Hematopoietic multipotent progenitor cell treated with erythropoietin and hydrocortisone succinate and interleukin-3 and kit ligand, for 15 days (in vitro differentiated cells): ENCODE measurements at places on chromosomes 12 and 14.

- no peak for DNase-seq
Observed at GRCh38 chr14:66459603-66460002, 26.6 kb upstream of the CCDC196 start.

DNA sequence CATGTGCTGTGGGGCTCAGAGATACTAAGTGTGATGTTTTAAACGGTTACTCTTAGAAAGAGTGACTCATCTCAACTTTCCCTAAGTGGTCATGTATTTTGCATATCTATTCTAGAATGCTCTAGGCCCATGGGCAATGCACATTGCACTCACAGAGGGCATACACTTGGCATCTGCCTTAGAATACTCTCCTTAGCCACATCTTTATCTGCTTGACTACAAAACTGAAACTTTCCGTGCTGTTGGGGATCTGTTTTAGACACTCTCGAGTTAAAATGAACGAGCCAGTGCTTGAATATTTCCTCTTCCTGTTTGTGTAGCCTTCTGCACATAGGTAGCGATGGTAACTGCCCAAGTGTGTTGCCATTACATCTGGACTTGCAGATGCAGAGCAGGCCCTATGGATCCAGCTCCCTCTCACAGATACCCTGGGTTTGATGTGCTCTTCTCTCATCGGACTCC is 180.5 kb downstream of the CAND1 start:
- DNase-seq = no peak

DNA sequence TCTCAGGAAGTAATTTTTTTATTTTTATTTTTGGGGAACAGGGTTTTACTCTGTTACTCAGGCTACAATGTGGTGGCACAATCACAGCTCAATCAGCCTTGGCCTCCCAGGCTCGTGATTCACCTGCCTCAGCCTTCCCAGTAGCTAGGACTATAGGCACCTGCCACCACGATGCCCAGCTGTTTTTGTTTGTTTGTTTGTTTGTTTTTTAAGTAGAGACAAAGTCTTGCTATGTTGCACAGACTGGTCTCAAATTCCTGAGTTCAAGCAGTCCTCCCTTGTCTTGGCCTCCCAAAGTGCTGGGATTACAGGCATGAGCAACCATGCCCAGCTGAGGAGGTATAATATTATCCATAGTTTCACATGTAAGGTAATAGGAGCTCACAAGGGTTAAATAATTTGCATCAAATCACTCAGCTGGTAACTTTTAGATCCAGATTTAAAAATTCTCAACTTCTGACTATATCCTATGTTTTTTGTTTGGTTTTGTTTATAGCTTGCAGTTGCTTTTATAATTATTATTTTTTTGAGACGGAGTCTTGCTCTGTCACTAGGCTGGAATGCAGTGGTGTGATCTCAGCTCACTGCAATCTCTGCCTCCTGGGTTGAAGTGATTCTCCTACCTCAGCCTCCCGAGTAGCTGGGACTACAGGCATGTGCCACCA is 629.3 kb downstream of the DIO2 start:
- DNase-seq = no peak

DNA sequence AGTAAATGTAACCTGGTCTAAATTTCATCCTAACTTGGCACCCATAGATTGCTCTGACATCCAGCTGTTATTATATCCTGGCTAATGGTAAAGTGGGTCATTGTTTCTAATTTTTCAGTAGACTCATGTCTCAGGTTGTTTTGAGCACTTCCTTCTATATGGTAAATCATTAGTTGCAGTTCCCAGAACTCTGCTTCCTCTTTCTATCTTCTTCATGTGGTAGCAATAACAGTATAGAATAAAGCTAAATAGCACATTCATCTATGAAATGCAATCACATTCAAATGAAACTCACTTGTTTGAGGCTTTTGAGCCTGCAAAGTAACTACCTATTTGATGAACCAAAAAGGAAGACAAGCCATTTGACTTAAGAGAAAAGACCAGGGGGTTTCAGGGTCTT is 65.1 kb upstream of the GZMB start:
- no peak for DNase-seq

DNA sequence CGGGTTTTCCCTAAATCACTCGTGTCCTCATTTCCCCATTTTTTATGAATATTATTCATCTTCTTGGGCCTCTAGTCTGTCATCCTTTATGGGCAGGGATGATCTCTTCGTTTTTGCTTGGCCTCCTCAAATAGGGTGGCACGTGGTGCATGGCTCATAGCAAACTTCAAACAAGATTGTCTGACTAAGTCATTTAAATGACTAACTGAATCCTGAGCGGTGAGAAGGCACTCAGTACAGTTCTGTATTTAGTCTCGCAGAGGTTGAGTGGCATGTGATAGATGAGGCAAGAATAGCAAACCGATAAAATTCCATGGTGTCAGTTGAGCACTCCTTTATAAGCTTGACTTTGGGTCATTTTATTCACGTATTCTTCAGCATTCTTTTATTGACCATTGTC is 5.7 kb upstream of the JDP2 start:
- no peak for DNase-seq

GRCh38 chr14:102982852-102983470 is 60.5 kb downstream of the AMN start:
- no peak for DNase-seq

DNA sequence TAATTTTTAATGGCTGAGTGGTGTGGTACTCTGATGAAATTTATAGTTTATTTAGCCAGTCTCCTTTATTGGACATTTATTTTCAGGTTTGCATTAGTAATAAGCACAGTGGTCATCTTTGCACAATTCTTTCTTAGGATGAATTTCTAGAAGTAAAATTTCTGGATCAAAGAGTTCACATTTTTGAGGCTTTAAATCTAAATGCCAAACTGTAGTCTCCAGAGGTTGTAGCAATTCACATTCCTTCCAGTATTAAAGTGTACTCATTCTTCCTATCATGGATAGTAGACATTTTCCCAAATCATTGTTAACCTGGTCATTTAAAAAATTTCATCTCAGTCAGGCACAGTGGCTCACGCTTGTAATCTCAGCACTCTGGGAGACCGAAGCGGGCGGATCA is 24.8 kb downstream of the SLC39A9 start:
- DNase-seq = no peak

GRCh38 chr12:82414044-82414443 is 55.7 kb downstream of the METTL25 start:
- DNase-seq = no peak

DNA sequence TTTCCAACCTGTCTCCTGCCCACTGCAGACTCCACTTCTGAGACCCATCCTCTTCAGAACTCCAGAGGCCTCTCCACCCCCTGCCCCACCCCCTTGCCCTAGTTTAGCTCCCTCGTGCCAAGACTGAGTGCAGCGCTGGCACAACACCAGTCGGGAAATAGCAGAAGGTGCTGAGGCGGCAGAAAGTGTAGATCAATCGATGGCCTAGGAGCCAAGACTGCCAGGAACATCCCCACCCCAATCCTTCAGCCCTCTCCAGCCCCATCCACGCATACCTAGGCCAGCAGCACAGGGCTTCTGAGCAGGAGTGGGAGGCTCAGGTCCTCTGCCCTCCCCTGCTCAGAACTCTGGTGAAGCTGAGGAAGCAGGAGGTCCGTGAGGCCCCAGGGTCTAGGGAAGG is 1.1 kb downstream of the CPNE6 start:
- no peak for DNase-seq

GRCh38 chr12:26062566-26062965 is 62.3 kb downstream of the BHLHE41 start:
- no peak for DNase-seq

GRCh38 chr12:53659011-53659551 is 16.8 kb downstream of the ATP5MC2 start:
- DNase-seq = no peak

- DNase-seq = no peak
Observed at GRCh38 chr14:58078068-58078467, 73.9 kb downstream of the ARMH4 start.

GRCh38 chr14:72560331-72560730 is 333.6 kb downstream of the DPF3 start:
- DNase-seq = no peak

GRCh38 chr14:45246151-45246550 is 6.9 kb downstream of the MIS18BP1 start:
- no peak for DNase-seq

GRCh38 chr14:66152747-66153146 is 333.4 kb upstream of the CCDC196 start:
- DNase-seq = no peak

GRCh38 chr12:40145896-40146295 is 40.0 kb upstream of the SLC2A13 start:
- DNase-seq = no peak

DNA sequence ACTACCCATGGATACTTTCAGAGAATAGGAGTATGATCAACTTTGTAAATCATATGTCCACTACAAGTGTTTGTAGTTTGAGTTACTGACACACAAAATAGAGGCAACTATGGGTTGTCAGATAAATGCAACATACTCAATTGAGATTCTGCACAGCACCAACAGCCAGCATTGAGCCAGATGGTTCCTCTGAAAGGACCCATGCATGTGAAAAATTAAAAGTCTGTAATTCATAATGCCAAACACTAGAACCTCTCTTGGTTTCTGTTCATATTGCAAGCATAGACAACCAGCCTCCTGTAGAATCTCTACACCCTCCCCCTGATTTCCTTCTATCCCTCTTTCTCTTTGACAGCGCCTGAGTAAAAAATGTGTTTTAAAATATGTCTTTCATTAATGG is 831.0 kb downstream of the C12orf50 start:
- DNase-seq = no peak

DNA sequence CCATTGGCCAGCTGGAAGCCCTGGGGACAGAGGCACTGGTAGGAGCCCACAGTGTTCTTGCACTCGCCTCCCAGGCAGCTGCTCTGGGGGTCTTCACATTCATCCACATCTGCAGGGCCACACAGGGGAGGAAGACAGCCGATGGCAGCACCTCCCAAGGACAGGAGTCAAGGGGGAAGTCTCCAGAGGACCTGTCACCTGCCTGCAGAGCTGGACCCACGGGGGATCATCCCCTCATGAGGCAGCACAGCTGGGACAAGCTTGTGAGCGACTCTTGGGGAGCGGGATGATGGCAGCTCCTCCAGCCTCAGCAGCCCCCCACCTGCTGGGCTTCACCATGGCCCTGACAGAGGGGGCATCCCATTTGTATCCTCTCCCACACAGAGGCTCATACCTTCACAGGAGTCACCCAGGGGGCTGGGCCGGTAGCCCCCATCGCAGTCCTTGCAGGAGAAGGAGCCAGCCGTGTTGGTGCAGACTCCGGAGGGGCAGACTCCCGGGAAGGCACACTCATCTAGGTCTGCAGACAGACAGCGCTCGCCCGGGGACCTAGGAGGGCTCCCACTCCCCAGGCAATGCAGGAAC is 15.4 kb downstream of the ISCA2 start:
- no peak for DNase-seq

GRCh38 chr14:22469538-22470303 is 119.3 kb downstream of the DAD1 start:
- DNase-seq = no peak

DNA sequence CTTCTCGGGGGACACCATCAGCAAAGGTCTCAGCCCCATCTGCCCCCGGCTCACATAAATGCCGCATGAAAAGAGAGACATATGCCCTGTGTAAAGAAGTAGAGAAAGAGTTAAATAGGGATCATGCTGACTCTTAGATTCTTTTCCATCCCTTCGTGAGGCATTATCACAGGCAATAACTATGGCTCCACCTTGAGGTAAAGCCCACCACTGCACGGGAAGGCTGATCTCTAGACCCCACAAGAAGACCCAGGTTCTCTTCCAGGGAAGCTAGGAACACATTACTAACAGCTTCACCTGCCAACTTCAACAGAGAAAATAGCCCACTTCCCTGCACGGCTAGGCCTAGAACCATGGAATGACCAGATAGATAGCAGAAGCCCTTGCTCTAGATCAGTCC is 14.1 kb upstream of the NOP2 start:
- DNase-seq = no peak

GRCh38 chr14:23478109-23478759 is 8.7 kb downstream of the NGDN start:
- peak; percentile 71 for DNase-seq

DNA sequence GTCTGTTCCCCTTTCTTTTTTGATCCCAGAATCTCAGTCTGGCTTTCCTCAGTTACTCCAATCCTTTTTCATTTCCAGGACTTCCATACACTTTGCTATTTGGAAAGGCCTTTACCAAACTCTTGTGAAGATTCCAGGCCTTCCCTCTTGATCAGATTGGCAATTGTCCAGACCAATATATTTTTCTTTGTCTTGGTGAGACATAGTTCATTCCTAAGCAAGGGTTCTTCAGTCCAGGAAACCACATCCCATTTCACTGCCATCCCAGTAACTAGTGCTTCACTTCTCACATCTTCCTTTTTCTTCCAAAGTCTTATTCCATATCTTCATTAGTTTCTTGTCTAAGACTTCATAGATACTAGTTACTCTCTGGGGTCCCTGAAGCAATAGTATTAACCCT is 2.1 kb upstream of the PTPRQ start:
- DNase-seq = no peak

- no peak for DNase-seq
Observed at GRCh38 chr14:66443785-66444184, 42.4 kb upstream of the CCDC196 start.

- DNase-seq = no peak
Observed at GRCh38 chr14:24456980-24457379, 14.4 kb upstream of the SDR39U1 start.

- peak; percentile 10 for DNase-seq
Observed at GRCh38 chr12:65171073-65171472, 1.7 kb downstream of the LEMD3 start.

GRCh38 chr14:86852530-86852929 is 1140.5 kb downstream of the GALC start:
- no peak for DNase-seq

GRCh38 chr12:104095289-104095688 is 31.0 kb downstream of the HCFC2 start:
- DNase-seq = no peak

DNA sequence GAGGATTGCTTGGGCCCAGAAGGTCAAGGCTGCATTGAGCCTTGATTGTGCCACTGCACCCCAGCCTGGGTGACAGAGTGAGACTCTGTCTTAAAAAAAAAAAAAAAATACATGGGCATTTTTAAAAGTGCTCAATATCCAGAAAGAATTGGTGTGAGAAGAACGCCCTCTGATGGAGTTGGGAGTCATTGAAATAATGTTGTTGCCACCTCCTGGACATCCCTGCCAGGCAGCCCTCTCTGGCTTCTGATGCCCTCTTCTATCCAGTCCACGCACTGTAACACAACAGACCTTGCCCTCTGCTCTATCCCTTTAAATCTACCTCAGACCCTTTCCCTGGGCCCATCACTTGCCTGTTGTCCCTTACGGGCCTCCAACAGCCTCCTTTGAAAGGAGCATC is 4.9 kb downstream of the PTGDR start:
- DNase-seq = no peak

- no peak for DNase-seq
Observed at GRCh38 chr14:33230021-33230420, 291.3 kb downstream of the NPAS3 start.

GRCh38 chr12:88361493-88361892 is 218.8 kb downstream of the KITLG start:
- DNase-seq = no peak

DNA sequence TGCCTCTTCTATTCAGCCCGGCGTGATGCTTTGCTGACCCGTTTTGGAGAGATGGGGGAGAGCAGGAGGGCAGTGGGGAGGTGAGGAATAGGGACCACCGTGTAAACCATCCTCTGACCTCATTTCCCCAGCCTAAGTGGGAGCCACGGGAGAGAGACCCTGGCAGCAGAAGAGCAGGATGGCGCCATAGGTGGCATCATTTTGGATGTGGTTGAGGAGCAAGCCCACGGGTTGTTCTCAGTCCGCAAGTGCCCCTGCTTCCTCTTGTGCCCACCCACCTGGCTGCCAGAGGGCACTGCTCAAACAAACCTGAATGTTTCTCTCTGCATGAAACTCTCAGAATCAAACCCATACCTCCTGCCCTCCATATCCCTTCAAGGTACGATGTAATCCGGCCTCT is 10.7 kb upstream of the UBC start:
- DNase-seq = no peak
